RWPE2 (cell line): ENCODE measurements at places on chromosomes 6 and 20.

GRCh38 chr20:39358052-39358451 is 395.9 kb downstream of the DHX35 start:
- no peak for DNase-seq

DNA sequence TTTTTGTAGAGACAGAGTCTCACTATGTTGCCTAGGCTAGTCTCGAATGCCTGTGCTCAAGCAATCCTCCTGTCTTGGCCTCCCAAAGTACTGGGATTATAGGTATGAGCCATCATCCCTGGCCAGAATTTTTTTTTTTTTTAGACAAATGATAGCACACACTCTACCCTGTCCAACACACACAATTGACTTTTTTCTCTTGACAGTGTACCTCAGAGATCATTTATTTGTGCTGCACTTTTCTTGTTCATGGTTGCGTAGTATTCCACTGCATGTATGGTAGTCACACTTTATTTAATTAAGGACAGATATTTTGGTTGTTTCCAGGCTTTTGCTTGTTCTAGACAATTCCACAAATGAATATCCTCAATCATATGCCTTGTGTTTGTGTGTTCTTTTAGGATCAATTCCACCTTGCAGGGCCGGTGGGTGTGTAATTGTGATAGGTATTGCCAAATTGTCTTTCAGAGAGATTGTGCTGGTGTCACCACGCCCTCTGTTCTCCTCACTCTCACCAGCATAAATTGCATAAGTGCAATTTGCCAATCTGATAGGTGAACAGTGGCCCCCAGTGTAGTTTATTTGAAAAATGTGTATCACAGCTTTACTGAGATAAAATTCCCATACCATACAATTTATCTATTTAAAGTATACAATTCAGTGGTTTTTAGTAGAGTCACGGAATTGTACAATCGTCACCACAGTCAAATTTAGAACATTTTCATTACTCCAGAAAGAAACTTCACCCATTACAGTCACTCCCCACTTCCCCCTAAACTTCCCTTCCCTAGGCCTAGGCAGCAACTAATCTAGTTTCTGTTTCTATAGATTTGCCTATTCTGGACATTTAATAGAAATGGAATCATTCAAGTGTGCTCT is 20.1 kb downstream of the SRC start:
- no peak for DNase-seq

DNA sequence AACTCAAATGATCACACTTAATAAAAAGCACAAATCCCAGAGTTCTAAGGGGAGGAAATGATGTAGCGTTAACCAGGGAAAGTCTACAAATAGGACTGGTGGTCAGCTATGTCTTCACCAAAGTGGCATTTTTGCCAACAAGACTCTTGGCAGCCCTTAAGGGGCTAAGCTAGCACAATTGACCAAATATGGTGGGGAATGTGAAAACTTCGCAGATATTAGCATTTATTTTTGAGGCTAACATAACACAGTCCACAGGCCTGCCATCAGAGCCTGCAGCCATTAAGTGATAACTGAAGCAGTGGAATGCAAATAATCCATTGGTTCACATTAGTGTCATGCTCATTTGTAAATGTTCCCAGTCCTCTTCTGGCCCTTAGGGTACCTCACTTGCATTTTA is 274.6 kb downstream of the FOXC1 start:
- no peak for DNase-seq

- no peak for DNase-seq
These were observed 80.7 kb upstream of the NEDD9 start for GRCh38 chr6:11313207-11313606.

DNA sequence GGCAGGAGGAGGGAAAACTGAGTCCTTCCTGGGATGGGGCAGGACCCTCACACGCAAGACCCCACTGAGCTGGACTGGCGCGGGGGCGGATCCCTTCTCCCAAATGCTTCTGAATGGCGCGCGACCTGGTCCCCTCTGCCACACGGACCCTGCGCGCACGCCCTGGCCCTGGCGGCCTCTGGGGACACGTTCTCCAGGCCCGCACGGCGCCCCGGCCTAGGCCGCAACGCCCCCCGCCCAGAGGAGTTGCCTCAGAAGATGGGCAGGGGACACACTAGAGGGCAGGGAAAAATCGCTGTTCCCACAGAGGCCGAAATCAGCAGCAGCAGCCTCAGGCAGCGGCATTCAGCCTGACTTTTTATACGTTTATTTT is 45.2 kb upstream of the OSTM1 start:
- DNase-seq = no peak

- DNase-seq = no peak
These were observed 129.7 kb upstream of the FAM83B start for GRCh38 chr6:54716877-54717276.

DNA sequence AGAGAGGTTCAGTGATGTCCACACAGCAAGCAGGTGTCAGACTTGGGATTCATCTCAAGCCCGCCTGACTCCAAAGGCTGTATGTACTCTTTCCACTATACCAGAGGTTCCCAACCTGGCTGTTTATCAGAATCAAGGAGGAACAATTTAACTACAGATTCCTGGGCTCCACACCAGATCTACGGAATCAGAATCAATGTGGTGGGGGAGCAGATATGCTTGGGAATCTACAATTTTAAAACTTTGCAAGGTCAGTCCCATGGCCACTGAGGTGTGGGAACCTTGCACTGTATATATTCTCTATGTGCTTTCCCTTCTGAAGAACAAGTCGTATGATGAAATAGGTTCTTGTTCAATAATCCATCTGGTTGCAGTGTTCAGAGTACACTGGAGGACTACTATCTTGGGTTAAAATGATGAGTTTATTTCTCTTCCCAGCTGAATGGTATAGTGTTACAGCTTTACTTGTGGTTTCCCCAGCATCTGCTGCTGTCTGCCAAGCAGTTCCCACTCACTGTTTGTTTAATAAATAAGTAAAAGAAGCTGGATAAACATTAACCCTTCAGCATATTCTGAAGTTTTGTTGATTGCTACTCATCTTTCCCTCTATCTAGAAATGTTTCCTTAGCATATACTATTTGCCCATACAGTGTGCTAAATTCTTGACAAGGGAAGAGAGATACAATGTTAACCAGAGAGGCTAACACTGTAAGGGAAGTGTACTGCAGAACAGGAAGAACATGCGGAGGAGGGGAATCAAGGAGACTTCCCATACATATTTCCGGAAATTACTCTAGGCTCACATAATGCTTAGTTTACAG is 9.9 kb downstream of the TTI1 start:
- DNase-seq = no peak

- peak; percentile 75 for DNase-seq
These were observed 1.4 kb downstream of the PPP1R3D start for GRCh38 chr20:59938696-59939051.

GRCh38 chr20:9241721-9242427 is 173.0 kb downstream of the PLCB4 start:
- no peak for DNase-seq

GRCh38 chr20:10356628-10357027 is 77.4 kb downstream of the MKKS start:
- no peak for DNase-seq

- DNase-seq = no peak
These were observed 13.4 kb upstream of the NANP start for GRCh38 chr20:25637247-25637646.

- DNase-seq = no peak
These were observed 30.2 kb downstream of the SLC2A10 start for GRCh38 chr20:46739431-46740213.

GRCh38 chr6:12178521-12178920 is 111.6 kb upstream of the EDN1 start:
- no peak for DNase-seq

DNA sequence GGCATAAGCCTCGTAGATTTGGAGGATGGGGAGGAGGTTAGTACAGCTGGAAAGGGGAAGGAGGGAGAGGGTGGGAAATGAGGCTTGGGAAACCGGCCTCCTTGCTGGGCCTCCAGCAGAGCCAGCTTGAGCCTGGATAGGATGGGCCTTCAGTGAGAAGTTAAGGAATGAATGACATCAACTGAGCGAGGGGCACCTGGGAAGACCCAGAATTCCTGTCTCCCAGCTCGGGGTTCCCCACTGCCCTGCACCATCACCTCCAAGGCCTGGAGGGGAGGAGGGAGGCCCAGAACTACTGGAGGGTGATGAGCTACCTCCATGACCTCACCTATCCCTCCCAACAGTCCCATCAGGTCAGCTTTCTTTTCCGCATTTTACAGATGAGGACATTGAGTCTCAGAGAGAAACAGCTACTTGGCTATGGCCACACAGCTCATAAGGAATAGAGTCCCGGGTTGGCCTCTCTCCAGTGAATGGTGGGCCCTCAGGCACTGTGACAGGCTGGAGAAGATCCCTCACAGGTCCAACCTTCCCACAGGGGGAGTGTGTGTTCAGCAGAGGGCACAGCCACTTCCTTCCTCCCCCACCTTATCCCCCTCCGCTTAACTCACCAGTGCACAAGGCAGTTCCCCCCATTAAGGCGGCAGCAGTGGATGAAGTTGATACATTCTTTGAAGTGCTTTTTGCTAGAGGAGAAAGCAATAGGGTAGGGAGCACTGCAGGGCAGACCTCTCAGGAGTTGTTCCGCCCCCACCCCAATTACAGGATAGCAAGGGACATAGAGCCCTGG is 6.8 kb downstream of the DUSP15 start:
- DNase-seq = peak; percentile 65

- DNase-seq = no peak
These were observed 60.1 kb upstream of the BMP2 start for GRCh38 chr20:6707321-6707831.

- no peak for DNase-seq
These were observed 18.3 kb downstream of the HMGN4 start for GRCh38 chr6:26556263-26557070.

GRCh38 chr6:1739680-1740079 is 130.0 kb downstream of the FOXC1 start:
- DNase-seq = no peak

GRCh38 chr20:19404826-19405225 is 192.4 kb downstream of the SLC24A3 start:
- no peak for DNase-seq

DNA sequence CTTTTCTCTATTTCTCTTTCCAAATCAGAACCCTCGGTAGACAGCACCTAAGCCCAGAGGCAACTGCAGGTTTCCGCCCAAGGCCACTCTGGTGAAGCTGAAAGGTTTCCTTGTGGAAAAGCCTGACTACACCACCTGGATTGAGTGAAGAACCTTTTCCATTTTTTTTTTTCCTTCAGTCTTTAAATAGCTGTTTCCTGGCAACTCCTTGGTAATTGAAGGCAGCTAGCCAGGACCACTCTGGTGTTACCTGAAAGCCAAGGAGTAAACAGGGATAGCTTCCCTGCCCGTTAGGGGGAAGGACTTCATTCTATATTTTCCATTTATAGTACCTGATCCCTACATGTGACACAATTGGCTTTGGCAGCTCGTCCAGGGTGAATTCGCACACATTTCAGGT is 1238.4 kb downstream of the GRIK2 start:
- DNase-seq = no peak

DNA sequence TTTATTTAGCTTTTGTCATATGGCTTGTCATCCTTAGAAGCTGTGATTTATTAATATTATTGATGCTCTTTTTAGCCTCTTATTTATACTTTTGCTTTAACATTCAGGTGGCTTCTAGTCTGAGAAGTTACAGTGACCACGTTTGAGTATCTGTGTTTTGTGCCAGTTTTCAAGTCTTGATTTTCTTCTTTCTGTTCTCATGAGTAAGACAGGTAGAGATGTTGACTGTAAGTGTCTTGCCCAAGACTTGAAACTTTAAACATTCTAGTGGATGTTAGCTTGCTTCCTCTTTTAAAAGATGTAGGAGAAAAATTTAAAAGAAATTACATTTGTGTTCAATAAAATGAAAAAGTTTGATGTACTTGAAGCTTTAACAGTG is 122.6 kb downstream of the LRRC1 start:
- no peak for DNase-seq

GRCh38 chr20:20521736-20522135 is 153.8 kb downstream of the INSM1 start:
- no peak for DNase-seq

GRCh38 chr6:158766621-158767455 is 52.3 kb downstream of the EZR start:
- DNase-seq = no peak

- no peak for DNase-seq
These were observed 120.0 kb downstream of the CEBPB start for GRCh38 chr20:50310673-50311051.

DNA sequence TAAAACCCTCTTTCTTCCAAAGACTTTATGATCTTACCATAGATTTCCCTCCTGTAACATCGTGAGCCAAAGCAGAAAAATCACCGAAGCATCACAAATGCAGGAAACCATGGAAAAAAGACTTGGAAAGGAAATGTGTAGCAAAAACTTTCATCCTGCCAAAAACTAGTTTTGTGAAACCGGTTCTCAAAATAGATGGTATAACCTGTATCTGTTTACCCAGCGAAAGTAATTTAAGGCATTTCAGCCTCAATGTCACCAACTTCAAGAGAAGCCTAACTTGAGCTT is 213.9 kb downstream of the ZNF217 start:
- no peak for DNase-seq

DNA sequence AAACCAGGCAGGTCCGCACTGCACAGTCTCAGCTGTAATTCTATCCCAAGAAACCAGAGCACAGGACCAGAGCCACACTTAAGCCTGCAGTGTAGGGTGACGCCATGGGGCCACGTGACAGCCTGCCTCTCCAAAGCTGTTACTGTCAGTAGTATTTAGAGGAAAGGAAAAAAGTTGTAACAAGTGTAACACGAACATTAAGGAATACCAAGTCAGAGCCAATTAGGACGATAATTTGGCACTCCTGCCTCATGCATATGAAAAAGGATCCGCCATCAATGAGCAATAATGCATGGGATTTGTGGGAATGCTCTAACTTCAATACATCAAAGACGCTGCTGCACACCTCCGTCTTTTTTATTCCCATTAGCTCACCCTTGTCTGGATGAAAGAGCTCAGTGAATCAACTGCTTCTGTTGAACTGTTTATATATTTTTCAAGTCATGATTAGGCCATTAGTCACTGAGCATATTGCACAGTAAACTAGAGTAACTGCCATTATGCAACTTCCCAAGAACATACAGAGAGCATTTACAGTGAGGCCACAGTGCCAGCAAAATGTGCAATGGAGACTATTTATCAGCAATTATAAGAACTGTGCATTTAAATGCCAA is 79.9 kb downstream of the ATXN1 start:
- DNase-seq = peak; percentile 42

DNA sequence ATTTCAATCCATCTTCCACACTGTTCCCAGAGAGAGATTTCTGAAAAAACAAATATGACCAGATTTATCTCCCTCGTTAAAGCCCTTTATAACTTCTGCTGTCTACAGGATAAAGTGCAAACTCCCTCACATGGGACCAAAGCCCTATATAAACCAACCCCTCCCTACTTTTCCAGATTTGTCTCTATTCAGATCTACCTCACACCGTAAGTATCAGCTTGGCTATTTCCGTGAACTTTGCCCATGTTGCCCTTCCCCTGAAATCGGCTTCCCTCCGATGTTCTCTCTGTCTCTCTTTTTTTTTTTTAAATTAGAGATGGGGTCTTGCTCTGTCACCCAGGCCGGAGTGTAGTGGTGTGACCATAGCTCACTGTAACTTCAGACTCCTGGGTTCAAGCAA is 12.1 kb upstream of the FAM8A1 start:
- DNase-seq = no peak

DNA sequence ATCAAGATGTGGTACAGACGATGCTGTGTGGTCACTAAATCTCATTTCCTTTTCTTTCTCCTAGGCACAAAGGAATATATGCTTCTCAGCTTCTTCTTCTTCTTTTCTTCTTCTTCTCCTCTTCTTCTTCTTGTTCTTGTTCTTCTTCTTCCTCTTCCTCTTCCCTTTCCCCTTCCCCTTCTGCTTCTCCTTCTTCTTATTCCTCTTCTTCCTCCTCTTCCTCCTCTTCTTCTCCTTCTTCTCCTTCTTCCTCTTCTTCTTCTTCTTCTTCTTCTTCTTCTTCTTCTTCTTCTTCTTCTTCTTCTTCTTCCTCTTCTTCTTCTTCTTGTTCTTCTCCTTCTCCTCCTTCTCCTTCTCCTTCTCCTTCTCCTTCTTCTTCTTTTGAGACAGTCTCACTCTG is 190.4 kb upstream of the DTNBP1 start:
- DNase-seq = no peak
